ENCODE measurements at places on chromosomes 5 and 9.

DNA sequence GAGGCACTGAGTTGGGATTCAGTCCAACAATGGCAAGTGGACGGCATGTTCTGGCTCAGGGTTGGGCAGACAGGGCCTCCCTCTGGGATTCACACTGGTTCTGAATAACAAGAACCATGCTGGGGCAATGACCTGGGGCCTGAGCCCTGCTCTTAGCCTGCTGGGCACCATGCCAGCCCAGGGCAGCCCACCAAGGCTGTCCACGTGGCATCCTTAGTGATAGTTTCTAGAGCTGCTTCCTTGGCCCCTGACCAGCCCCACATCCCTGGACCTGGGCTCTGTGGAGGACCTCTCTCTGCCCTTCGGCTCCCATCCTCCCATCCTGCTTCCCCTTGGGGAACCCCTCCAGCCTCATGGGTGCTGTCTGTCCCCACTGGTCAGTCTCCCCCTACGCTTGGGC is 22.3 kb upstream of the OLFM1 start:
- no peak for DNase-seq

GRCh38 chr5:143147902-143148301 is 255.6 kb downstream of the NR3C1 start:
- peak; percentile 34 for DNase-seq

- no peak for DNase-seq
Measured at GRCh38 chr5:111733571-111733970, 23.4 kb downstream of the NREP start.

- DNase-seq, result no peak
Measured at GRCh38 chr5:581266-581665, 30.9 kb upstream of the CEP72 start.

DNA sequence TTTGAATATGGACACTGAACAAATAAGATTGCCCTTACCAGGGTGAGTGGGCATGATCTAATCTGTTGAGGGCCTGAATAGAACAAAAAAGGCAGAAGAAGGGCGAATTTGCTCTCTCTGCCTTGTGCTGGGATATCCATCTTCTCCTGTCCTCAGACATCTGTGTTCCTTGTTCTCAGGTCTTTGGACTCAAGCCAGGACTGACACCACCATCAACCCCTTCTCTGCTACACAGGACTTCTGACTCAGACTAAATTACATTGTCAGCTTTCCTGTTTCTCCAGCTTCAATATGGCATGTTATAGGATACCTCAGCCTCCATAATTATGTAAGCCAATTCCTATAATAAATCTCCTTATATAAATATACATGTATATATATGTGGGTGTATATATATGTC is 40.8 kb upstream of the SLCO6A1 start:
- no peak for DNase-seq

GRCh38 chr5:150627731-150628545 is 12.5 kb upstream of the SYNPO start:
- DNase-seq, result no peak

DNA sequence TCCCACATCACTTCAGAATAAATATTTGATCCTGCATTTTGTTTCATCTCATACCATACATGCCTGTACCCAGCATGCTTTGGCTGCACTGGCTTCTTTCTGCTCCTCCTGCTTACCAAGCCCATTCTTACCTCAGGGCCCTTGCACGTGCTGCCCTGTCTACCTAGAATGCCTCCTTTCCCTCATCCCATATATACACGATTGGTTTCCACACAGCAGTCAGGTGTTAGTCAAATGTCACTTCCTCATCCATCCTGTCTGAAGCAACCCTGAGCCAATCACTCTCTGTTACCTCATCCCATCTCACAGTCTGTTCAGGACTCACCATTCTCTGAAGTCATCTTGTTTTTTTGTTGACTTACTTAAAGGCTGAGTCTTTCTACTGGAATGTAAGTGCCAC is 30.3 kb downstream of the CAST start:
- no peak for DNase-seq
